T-helper 17 cell (primary cell): ENCODE measurements at places on chromosomes 1 and 21.

GRCh38 chr1:44628962-44629756 is 45.1 kb downstream of the TMEM53 start:
- H3K4me1 ChIP-seq: peaks cover 27% of the 10 kb centered on the region
- H3K36me3 ChIP-seq: no peaks in the 10 kb centered on the region
- no peak overlapping the region for H3K4me3 ChIP-seq
- no peaks in the 10 kb centered on the region for H3K27me3 ChIP-seq
- H3K27ac ChIP-seq: no peak overlapping the region

GRCh38 chr1:24457866-24458265 is 42.3 kb downstream of the NIPAL3 start:
- H3K4me1 ChIP-seq: no peaks in the 10 kb centered on the region
- no peaks in the 10 kb centered on the region for H3K27me3 ChIP-seq
- no peak for DNase-seq
- H3K27ac ChIP-seq: peak overlapping the region; percentile 32
- no peak overlapping the region for H3K4me3 ChIP-seq

- DNase-seq: no peak
- H3K4me1 ChIP-seq: no peaks in the 10 kb centered on the region
- H3K27me3 ChIP-seq: no peaks in the 10 kb centered on the region
- no peak overlapping the region for H3K4me3 ChIP-seq
Observed at GRCh38 chr1:169132512-169133227, 26.2 kb downstream of the ATP1B1 start.

DNA sequence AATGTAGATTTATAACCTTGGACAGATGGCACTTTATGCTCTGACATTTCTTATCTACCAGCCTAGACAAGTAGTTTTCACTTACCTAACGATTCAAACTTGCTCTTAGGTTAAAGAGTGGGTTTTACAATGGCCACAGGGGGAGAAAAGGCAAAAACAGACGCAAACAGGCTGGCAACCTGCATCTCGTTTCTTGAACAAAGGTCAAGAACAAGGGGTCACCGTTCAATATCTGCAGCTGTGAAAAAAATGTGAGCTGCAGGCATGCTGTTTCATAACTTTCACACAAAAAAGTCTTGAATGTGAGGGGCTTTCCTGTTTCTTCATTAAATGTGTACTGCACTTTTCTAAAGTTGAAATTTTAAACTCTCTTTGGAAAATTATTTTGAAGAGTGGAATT is 49.4 kb downstream of the SYDE2 start:
- H3K27ac ChIP-seq: no peak overlapping the region
- no peak for DNase-seq
- no peaks in the 10 kb centered on the region for H3K27me3 ChIP-seq
- H3K4me1 ChIP-seq: peaks cover 3% of the 10 kb centered on the region

DNA sequence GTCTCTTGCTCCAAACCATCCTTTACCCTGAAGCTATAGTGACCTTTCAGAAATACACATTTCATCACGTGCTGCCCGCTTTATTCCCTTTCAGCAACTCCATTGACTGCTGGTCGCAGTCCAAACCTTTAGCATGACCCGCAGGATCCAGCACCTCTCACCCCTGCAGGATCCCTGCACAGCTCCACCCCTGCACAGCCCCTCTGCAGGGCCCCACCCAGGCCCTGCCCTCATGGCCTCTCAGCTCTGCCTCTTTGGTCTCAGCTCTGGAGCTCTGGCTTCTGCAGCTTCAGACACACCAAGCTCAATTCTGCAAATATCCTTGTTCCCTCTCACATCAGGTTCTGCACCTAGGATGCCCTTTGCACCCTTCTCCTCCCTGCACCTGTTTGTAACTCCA is 264.9 kb upstream of the C1orf174 start:
- H3K4me3 ChIP-seq: no peak overlapping the region
- DNase-seq: no peak
- H3K36me3 ChIP-seq: no peaks in the 10 kb centered on the region
- peak overlapping the region; percentile 63 for H3K27ac ChIP-seq
- H3K27me3 ChIP-seq: peaks cover 60% of the 10 kb centered on the region

DNA sequence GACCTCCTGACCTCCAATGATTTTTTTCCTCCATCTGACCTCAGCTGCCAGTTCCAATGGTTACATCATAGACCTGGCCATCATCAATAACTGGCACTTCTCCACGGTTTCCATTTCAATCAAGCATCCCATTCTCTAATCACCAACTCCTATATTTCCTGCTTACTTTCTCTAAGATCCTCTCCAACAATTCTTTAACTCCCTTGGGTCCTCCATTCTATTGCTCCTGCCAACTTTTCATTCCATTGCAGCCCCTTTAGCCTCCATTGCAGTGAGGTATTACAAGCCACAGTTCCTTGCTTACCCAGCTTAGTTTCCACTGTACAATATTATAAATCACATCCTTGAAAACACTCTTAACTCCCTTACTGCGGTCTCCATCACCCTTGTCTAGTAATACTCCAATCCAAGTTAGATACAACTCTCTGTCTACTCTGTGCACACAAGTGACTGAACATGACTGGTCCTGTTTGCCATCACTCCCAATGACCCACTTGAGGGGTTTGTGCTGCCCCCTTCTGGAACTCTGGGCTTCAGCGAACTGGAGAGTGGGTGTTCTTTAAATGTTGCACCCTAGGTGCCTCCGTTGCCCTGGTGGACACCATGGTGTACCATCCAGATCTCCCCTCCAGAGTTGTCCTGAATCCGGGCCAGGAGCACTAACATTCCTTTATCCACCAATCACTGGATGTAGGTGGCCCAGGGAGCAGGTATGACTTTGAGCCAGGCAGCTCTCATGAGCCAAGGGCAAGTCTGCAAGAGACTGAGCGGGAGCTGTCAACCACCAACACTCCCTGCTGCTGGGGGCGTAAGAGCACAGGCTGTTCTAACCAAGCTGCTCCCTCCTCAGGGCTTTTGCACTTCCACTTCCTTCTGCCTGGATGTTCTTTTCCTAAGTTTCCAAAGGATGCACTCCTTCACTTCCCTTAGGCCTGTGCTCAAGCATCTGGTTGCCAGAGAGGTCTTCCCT is 3.7 kb upstream of the FNDC7 start:
- H3K4me1 ChIP-seq: peaks cover 21% of the 10 kb centered on the region
- no peaks in the 10 kb centered on the region for H3K27me3 ChIP-seq
- H3K27ac ChIP-seq: peak overlapping the region; percentile 51
- no peaks in the 10 kb centered on the region for H3K36me3 ChIP-seq

DNA sequence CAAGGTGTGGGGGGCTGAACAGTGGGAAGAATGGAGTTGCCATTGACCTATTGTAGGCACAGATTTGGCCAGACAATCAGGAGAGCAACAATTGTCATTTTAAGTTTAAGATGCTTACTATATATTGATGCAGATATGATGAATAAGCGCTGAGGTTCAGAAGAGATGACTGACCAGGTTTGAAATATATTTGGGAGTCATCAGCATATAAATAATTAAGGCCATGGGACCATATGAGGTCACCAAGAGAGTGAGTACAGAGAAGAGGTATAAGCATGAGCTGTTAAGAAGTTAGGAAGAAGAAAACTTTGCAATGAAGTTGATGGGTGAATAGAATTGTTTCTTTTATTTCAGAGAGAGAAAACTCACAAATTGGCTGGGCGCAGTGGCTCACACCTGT is 4.5 kb upstream of the GADD45A start:
- no peak overlapping the region for H3K4me3 ChIP-seq
- no peak for DNase-seq
- H3K27me3 ChIP-seq: no peaks in the 10 kb centered on the region
- peaks cover 13% of the 10 kb centered on the region for H3K4me1 ChIP-seq
- peaks cover 2% of the 10 kb centered on the region for H3K36me3 ChIP-seq
- no peak overlapping the region for H3K27ac ChIP-seq

DNA sequence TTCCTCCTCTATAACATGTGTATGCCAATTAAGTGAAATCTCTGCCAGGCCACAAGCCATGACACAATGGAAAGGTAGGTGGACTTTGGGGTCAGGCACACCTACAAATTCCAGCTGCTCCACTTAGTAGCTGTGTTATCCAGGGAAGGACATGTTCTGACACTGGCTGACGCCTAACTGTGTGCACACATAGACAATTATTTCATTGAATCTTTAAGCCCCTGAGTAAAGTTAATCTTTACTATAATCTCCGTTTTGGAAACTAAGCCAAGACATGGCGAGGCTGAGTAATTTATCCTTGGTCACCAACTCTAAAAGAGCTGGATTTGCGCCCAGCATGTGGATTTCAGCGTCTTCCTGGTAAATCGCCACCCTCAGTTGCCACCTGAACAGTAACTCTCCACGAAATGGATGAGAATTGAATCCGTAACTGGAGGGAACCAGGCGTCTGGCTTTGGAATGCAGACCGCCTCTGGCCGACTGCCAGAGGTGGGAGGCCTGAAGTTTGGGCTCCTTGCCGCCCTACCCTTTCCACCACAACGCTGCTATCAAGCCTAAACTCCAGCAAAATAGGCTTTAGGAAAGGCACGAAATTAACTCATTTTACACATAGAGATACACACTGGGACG is 888 bp upstream of the SNRPE start:
- no peaks in the 10 kb centered on the region for H3K27me3 ChIP-seq
- peaks cover 4% of the 10 kb centered on the region for H3K36me3 ChIP-seq
- peaks cover 18% of the 10 kb centered on the region for H3K4me1 ChIP-seq
- peak overlapping the region; percentile 100 for H3K4me3 ChIP-seq
- H3K27ac ChIP-seq: peak overlapping the region; percentile 100

DNA sequence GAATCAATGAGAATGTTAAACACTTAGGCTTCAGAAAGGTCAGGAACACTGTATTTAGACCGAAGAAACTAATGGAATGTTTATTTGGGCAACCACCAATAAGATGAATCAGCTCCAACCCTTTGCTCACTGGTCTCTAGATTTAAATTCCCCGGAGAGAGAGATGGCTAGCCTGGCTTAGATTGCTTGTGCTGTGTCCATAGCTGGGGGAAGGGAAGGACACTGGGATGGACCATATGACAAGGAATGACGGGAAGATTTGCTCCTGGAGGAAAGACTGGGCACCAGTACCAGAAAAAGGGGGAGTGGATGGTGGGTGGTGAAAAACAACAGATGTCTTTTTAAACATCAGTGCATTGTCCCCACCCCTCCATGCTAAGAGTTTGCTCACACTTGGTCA is 426.6 kb downstream of the DUSP10 start:
- H3K27ac ChIP-seq: no peak overlapping the region
- no peak overlapping the region for H3K4me3 ChIP-seq
- no peak for DNase-seq
- no peaks in the 10 kb centered on the region for H3K36me3 ChIP-seq
- H3K27me3 ChIP-seq: peaks cover 6% of the 10 kb centered on the region

- H3K27ac ChIP-seq: no peak overlapping the region
- peaks cover 8% of the 10 kb centered on the region for H3K36me3 ChIP-seq
- no peaks in the 10 kb centered on the region for H3K27me3 ChIP-seq
- peaks cover 17% of the 10 kb centered on the region for H3K4me1 ChIP-seq
Observed at GRCh38 chr1:26553942-26554682, 24.6 kb downstream of the RPS6KA1 start.

DNA sequence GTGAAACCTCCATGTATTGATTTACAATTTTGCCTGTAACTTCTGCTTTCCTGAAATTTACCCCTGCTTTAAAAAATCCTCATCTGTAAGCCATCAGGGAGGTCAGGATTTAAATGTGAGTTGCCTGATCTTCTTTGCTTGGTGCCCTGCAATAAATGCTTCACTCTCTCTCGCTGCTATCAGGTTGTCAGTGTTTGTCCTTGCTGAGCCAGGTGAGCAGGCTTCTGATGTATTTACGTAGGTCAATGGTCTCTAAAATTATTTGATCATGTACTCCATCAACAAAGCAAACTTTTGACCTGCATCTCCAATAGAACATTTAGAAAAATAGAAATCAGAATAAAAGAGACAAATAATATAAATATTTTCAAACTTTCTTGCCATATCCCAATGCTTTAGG is 453.4 kb downstream of the DPYD start:
- no peak overlapping the region for H3K27ac ChIP-seq
- no peak overlapping the region for H3K4me3 ChIP-seq
- no peaks in the 10 kb centered on the region for H3K27me3 ChIP-seq
- DNase-seq: no peak

GRCh38 chr1:45411510-45411899 is 71.3 kb upstream of the MUTYH start:
- H3K4me3 ChIP-seq: no peak overlapping the region
- H3K27me3 ChIP-seq: no peaks in the 10 kb centered on the region
- no peaks in the 10 kb centered on the region for H3K36me3 ChIP-seq
- DNase-seq: no peak

- H3K36me3 ChIP-seq: no peaks in the 10 kb centered on the region
- H3K4me3 ChIP-seq: peak overlapping the region; percentile 19
- H3K4me1 ChIP-seq: peaks cover 19% of the 10 kb centered on the region
- no peak for DNase-seq
Observed at GRCh38 chr1:6420454-6421042, 829 bp upstream of the HES2 start.

- no peak overlapping the region for H3K4me3 ChIP-seq
- no peaks in the 10 kb centered on the region for H3K27me3 ChIP-seq
- H3K36me3 ChIP-seq: no peaks in the 10 kb centered on the region
- H3K27ac ChIP-seq: no peak overlapping the region
- no peak for DNase-seq
Observed at GRCh38 chr1:11938722-11939526, 4.4 kb downstream of the PLOD1 start.

- H3K4me1 ChIP-seq: peaks cover 14% of the 10 kb centered on the region
- H3K27ac ChIP-seq: no peak overlapping the region
- no peak overlapping the region for H3K4me3 ChIP-seq
- H3K36me3 ChIP-seq: peaks cover 4% of the 10 kb centered on the region
Observed at GRCh38 chr1:53561503-53562105, 102.4 kb downstream of the DMRTB1 start.

DNA sequence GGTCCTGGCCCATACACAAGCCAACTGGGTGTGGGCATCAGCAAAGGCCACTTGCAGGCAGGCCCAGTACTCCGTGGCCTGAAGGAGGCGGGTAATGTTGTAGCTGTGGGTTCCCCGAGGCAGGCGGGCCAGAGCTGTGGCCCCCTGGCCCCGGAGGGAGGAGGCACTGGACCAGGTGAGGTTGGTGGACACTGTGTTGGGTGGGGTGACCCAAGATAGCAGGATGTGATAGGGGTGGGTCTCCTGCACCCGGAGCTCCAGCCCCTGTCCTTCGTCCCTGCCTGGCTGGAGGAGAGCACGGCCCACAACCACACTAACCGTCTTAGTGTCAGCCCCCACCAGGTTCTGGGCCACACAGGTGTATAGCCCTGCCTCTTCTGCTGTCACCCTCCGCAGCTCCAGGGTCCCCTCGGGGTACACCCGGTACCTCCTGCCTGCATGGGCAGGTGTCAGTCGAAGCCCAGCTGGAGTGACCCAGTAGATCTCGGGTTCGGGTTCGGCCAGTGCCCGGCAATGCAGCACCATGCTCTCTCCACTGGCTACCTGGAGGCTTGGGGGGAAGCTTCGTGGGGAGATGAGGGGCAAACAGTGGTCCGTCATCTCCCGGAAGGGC is 67.3 kb downstream of the LRRN2 start:
- no peak overlapping the region for H3K4me3 ChIP-seq
- H3K36me3 ChIP-seq: no peaks in the 10 kb centered on the region
- H3K4me1 ChIP-seq: no peaks in the 10 kb centered on the region
- no peak overlapping the region for H3K27ac ChIP-seq
- H3K27me3 ChIP-seq: no peaks in the 10 kb centered on the region
